Transverse colon (tissue), 4 donors: ENCODE measurements at places on chromosomes 4 and X. TPM values are rescaled to one million over a fixed set of nuclear protein-coding genes. Genes with fewer than 3 reads are reported as not detected.

Gene RIBC1
- total RNA-seq = 0.79 TPM

- DNase-seq = no peak
Measured at GRCh38 chr4:98232202-98232601, 29.0 kb upstream of the RAP1GDS1 start.

DNA sequence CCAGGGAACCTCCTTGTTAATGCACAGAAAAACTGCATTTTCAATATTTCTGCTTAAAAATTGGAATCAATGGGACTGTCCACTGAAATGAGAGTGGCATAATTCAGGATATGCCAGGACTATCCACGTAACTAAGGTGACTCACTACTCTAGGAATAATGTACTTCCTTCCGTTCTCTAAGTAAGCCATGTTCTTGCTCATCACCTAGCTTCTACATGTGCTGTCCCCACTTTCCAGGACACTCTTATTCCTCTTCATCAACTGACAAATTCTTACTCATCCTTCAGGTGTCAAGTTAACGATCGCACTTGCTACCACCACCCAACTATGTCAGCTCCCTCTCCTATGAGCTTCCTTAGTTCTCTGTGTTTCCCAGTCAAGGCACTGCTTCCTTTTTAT is 342.8 kb upstream of the F9 start:
- DNase-seq = no peak

Gene HSFX2
- not detected for total RNA-seq

DNA sequence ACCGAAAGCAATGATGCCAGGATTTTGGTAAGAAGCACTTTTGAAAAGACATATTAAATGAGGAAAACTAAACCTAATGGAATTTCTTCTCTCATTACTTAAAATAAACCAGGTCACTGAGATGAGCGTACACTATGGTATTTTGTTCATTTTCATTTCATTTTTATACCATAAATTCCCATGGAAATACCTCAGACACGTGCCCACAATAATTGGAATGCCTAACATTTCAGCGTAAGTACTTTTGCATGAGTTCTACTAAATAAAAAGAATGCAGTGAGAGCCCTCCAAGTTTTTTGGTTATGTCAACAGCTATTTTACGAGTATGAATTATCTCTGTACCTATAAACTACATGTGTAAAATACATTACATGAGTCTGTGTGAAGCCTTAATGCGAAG is 3.2 kb downstream of the CAMK2D start:
- no peak for DNase-seq
